Amygdala (tissue), 56 donors: ENCODE measurements at places on chromosomes 3 and 15.

- DNase-seq = no peak
These were observed 56.7 kb upstream of the TSC22D2 start for GRCh38 chr3:150351398-150351797.

DNA sequence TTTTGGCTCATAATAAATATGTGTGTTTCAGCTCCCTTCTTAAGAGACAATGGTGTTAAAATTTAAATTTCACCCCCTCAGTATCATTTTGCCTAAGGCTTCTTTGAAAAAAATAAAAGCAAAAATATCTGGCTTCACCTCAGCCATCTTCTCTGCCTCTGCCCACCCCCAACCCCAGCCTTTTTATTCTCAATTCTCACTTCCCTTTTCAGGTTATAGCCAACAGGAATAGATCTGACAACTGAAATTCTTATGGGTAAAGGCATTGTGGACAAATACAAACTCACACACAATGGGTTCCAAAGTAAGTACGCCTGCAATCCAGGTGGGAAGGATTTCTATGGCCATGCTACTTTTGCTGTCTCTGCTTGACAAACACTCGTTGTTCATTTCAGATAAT is 399.0 kb upstream of the ARRDC4 start:
- no peak for DNase-seq

- DNase-seq = no peak
These were observed 74.7 kb downstream of the NPTN start for GRCh38 chr15:73558529-73558928.

DNA sequence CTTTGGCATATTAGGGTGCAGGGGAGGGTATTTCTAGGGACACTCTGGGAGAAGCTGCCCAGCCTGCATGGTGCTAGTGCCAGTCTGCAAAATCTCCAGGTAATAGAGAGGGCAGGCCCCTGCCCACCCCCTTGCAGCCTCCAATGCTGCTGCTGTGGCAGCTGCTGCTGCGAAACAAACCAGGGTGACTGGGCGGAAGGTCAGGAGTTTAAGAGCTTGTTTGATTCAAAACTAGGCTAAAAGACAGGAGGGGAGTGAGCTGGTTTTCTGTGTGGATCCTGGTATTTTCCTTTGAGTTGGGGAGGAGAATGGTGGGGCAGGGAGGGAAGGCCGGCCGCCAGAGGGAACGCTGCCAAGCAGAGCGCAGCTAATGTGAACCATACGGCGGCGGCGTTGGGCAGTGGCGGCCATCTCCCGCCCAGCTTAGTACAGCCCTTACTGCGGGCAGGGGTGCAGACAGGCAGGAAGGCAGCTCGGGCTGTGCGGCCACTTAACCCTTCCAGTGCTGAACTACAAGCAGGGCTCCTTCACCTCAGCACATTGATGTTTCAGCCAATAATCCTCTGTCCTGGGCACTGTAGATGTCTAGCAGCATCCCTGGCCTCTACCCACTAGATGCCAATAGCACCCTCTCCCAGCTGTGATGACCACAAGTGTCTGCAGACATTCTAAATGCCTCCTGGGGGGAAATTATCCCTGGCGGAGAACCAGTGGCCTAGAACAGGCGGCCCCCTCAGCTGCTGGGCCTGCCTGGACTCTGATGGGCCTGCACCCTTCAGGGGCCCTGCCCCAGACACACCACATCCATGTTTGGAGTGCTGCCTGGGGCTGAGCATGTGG is 125.7 kb downstream of the EEFSEC start:
- peak; percentile 63 for DNase-seq

- no peak for DNase-seq
These were observed 40.1 kb downstream of the CDCP1 start for GRCh38 chr3:45105855-45106671.

- no peak for DNase-seq
These were observed 101.2 kb downstream of the NEO1 start for GRCh38 chr15:73153447-73153846.

DNA sequence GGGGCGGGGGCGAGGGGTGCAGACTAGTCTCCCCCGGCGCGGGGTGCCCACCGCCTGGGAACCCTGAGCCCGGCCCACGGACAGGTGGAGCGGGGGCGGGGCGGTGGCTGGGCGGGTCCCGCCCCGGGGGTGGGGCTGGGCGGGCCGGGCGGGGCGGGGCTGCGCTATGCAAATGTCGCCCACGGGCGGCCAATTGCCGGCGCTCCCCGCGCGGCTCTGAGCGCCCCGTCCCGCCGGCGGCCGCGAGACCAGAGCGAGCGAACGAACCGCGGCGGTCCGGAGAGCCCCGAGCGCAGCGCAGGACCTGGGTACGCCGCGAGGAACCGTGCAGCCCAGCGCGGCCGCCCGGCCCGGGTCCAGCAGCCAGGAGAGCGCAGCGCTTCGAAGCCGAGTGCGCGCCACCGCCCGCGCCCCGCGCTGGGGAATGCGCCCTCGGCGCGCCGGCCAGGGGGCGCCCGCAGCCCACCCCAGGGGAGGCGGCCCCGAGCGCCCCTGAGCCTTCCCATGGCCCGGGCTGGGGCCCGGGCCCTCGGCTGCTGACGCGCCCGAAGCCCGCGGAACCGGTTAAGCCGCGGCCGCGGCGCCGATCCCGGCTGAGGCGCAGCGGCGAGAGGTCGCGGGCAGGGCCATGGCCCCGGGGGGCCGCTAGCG is at the start of gene SEMA3F:
TSS of gene SEMA3F (plus strand) at position 485 of the 651 bp plus-strand sequence. CDS start 4,299 bp downstream, outside the sequence.
- no peak for DNase-seq

GRCh38 chr3:15646851-15647511 is 45.4 kb downstream of the BTD start:
- DNase-seq = no peak

DNA sequence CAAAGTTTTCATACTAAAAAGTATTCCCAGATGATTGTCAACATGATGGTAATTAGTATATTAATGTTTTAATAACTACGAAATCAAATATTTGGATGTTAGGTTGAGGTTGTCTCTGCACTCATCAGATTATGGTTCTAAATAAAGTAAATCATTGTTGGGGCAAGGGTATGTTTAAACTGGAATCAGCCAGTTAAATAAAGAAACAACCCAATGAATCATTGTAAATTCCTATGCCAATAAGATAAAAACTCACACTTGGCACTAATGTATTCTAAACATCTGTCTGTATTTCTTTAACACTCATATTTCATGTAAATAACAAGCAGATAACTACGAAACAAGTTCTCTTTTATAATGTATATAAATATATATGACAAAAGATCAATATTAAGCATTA is 92.7 kb downstream of the PEAK1 start:
- no peak for DNase-seq

- no peak for DNase-seq
These were observed 104.1 kb upstream of the GOLGA8J start for GRCh38 chr15:29978411-29979382.

DNA sequence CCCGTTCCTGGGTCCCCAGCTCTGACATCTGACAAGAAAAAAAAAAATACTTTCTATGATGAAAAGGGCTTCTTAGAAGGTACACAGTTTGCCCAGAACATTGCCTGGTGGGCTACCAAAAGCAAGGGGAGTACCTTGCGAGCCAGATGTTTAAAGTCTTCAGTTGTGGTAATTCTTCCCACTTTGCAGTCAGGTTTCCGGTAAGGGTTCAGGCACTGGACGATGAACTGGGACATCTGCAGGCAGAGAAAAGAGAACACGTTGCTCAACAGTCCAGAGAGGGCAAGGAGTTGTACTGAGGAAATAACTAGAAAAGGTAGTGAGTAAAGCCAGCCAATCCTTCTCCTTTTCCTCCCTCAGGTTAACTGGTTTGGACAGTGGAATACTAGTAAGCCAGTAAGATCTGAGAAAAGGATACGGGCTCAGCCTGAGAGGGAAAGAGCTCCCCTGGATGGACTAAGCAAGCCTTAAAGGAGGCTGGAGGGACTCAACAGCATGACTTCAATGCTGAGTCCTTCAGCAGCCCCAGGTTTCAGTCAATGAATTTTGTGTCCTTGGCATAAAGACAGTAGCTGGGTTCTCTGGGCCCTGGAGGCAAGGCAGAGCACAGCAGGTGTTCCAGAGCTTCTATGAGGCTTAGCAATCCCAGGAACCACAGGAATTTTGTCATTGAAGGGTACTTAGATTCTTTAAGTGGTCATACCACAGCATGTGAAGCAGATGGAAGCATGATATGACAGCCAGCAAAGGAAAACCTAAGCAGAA is 38.2 kb downstream of the NBEAL2 start:
- DNase-seq = no peak

DNA sequence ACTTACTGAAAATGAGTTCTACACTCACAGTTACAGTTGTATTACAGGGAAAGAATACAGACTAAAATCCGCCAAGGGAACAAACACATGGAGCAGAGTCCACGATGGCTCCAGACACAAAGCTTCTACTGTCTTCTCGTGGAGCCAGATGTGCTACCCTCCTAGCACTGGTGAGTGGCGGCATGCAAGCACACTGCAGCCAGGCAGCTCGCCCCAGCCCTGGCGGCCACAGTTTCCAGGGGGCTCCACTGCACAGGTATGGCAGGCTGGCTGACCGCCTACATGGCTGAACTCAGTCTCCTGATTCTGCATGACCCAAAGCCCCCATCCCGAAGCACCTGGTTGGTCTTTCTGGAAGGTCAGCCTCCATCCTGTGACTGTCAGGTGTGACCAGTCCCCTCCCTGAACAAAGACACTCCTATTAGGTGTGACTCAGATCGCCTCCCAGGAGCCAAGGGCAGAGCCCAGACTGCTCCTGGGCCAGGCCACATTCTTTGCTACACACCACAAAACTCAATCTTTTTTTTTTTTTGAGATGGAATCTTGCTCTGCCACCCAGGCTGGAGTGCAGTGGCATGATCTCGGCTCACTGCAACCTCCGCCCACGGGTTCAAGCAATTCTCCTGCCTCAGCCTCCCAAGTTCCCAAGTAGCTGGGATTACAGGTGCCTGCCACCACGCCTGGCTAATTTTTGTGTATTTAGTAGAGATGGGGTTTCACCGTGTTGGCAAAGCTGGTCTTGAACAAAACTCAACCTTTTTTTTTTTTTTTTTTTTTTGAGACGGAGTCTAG is 51.5 kb downstream of the CFAP92 start:
- no peak for DNase-seq

DNA sequence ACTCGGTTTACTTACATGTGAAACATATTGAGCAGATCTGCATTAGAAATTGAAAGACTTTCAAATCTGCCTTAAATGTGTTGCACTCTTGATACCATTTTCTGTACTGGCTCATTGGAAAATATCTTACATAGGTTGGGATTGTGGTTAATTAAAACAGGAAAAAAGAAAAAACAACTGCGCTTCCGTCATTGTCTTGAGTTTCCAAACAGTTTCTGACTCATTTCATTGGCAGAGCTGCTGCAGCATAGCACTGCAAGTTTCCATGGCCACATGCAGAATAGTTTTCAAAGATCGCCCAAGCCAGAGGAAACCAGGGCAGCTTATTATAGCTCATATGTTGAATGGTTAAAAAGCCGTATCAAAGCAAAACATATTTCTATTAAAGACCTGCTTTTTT is 446.6 kb upstream of the BCHE start:
- DNase-seq = no peak
